ENCODE measurements at places on chromosomes 1 and 21.

DNA sequence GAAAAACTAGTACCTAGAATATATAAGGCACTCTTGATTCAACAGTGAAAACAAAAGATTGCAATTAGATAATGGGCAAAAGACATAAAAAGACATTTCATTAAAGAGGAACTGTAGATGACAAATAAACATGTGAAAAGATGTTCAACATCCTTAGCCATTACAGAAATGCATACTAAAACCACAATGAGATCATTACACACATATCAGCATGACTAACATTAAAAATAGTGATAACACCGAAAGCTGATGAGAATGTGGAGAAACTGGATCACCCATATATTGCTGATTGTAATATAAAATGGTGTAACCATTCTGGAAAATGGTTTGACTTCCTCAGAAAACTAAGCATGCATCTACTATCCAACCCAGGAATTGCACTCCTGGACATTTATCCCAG lies 340.3 kb downstream of the SEC16B start:
- DNase-seq, result no peak

GRCh38 chr1:47527653-47528272 lies 89.9 kb downstream of the FOXD2 start:
- no peak for DNase-seq

DNA sequence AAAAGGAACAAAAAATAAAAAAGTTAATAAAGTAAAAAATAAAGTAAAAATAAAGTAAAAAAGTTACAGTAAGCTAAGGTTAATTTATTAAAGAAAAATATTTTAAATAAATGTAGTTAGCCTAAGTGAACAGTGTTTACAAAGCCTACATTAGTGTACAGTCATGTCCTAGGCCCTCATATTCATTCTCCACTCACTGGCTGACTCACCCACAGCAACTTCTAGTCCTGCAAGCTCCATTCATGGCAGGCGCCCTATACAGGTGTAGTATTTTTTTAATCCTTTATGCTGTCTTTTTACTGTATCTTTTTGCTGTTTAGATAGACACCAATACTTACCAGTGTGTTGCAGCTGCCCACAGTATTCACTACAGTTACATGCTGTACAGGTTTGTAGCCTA lies 12.4 kb downstream of the ADAR start:
- DNase-seq, result no peak

- DNase-seq, result no peak
These were observed 6.0 kb downstream of the TENT5B start for GRCh38 chr1:27006683-27007082.

GRCh38 chr1:211641044-211641800 lies 34.2 kb downstream of the NEK2 start:
- DNase-seq, result no peak

GRCh38 chr1:232518349-232518748 lies 111.6 kb downstream of the SIPA1L2 start:
- no peak for DNase-seq

GRCh38 chr1:17739050-17739449 lies 16.1 kb upstream of the ACTL8 start:
- DNase-seq, result no peak

DNA sequence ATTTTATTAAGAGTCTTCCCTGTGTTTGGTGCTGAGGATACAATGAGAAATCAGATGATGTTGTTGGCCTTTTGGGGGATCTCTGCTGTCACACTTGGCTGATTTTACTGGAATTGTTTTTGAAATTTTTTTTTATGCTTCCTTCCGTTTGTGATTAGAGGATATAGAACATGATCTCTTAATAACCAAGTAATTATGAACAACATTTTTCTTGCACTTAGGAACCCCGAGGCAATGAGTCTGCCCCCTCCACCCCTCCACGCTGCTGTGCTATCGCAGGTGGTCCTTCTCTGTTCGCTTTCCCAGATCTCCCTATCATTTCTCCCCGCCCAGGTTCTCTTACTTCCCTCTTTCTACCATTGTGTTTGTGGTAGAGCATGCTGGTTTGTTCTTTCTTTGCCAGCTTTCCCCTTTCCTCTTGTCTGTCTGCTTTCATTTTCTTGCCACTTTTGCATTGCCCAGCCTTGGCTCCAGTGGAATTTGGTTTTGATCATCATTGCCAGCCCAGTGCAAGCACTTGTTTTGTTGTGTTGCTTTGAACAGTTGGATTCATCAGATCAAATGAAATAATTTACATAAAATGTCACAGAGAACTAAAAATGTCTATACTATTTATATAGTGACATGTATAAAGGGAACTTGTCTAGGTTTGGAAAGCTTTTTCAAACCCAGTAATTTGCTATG lies 73.1 kb upstream of the SCCPDH start:
- DNase-seq, result no peak

DNA sequence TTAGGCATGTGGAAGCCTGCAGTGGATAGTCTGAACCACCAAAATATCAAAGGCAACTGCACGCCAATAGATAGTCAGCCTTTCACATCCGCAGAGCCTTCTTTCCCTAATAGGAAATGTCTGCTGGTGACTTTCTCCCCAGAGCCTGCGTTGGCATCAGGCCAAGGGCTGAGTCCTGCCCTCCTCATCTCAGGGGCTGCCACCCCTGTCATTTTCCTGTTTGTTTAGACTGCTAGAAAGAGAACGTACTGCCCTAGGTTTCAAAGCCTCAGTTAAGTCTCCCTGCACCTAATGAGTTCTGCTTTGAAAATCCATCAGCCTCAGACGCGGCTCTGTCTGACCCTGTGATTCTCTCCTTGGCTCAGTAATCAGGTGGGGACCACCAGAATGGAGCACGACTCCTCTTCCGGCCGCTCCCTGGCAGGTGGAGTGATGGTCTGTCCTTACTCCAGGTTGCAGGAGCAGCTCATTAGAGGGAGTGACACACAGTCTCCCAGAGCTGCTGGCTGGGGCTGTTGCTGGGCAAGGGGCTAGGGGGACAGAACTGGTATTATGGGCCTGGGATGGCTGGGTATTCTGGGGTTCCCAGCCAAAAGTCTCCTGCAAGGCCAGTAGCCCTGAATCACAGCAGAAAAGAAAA lies 27.3 kb downstream of the STUM start:
- no peak for DNase-seq

DNA sequence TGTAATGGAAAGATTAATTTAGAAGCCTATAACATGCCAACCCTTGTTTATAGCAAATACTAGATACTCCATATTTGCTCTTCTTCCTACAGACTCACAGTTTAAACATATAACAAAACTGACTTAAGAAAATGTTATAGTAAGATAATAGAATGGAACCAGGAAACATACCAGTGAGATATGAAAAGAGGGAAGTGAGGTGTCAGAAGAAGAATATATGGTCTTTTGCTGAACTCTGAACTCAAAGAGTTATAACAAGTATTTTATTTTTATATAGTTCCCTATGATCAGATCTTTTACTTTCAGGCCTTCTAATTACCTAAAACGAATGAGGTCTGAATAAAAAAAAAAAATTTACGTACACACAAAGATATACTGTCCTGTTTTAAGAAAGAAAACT lies 20.9 kb downstream of the TMED5 start:
- DNase-seq, result no peak

Data from activated B cell treated with CpG ODN at 0.5 μM for 24 hours (primary cell).